NCI-H524 treated with DMSO at 0.1 percent for 48 hours (cell line): ENCODE measurements at places on chromosomes 7 and 10.

GRCh38 chr7:131955679-131956078 is 399.3 kb upstream of the PODXL start:
- no peak for DNase-seq

- no peak for DNase-seq
Measured at GRCh38 chr10:107423903-107424302, 259.4 kb upstream of the SORCS1 start.

DNA sequence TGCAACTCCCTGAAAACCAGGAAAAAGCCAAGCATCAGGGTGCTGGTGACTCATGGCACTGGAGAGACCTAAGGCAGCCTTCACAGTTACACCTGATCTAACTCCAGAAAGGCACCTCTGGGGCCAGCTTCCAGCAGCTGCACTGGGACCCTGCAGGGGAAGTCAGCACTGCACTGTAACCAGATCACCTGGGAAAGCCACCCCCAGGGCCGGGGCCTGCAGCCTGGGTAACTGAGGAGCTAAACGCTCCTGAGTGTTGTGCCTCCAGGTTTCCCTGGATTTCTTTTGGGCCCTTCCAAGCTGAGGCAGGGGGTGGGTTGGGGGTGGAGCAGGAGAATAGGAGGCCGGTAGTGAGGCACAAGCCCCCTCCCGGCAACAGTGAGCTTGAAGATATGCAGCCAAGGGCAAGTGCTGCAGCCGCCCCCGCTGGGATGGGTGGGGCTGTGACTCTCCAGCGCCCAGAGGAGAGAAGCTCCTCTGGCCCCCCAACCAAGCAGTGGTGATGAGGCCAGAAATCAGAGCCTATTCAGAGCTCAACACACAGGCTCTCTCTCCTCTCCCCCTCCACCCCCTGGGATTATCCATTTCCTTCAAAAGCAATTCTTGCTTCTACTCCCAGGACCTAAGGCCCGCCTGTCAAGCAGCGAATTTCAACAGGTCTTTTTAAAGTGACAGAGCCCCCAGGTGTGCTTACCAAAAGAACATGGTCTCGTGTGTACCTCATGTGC is 2.6 kb downstream of the CXCL12 start:
- no peak for DNase-seq

- DNase-seq, result no peak
Measured at GRCh38 chr10:126904818-126905701, at the start of gene DOCK1. DOCK1 (plus strand) TSS chr10:126905428; CDS start chr10:126905518, 90 bp downstream.

DNA sequence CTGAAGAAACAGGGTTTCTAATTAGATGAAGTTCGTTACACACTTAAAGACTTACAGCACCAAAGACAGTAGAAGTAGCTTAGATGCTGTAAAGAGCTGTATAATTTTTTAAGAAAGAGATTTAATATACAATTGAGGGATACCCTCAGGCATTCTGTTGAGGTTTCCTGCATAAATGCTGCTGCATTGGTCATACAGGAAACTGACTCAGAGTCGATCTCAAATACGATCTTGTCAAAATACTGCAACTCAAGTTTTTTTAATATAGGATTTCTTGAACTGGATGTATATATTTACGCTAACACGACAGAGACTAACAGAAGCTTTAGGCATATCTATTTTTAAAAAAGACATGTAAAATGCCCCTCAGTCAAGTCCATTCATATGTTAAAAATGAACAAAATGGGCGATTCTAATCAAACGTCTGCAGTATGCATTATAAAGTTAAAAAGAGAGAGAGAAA is 2.4 kb upstream of the ARID5B start:
- no peak for DNase-seq

GRCh38 chr7:22667187-22667561 is 59.8 kb upstream of the IL6 start:
- DNase-seq, result no peak

GRCh38 chr10:102424145-102424544 is 3.5 kb downstream of the FBXL15 start:
- DNase-seq, result no peak

- no peak for DNase-seq
Measured at GRCh38 chr7:87038993-87039690, 20.3 kb downstream of the ELAPOR2 start.

- DNase-seq, result no peak
Measured at GRCh38 chr7:135644154-135644553, 18.2 kb upstream of the STMP1 start.
